ENCODE measurements at places on chromosomes 1 and 21. TPM values are rescaled to one million over a fixed set of nuclear protein-coding genes. Genes with fewer than 3 reads are reported as not detected.

Gene TLCD4
- total RNA-seq: not detected

Gene LAX1
- not detected for total RNA-seq

Gene HIVEP3
- 1.7 TPM for total RNA-seq

Gene ACOT7
- 20.0 TPM for total RNA-seq

Gene CD1B
- total RNA-seq: not detected

Gene HCRTR1
- not detected for total RNA-seq

Gene CA14
- not detected for total RNA-seq

Gene DEPDC1
- total RNA-seq: 9.9 TPM

Gene SH2D5
- total RNA-seq: 1.4 TPM

Gene ALX3
- not detected for total RNA-seq

Gene CYP4B1
- total RNA-seq: not detected

Gene RXRG
- total RNA-seq: not detected

DNA sequence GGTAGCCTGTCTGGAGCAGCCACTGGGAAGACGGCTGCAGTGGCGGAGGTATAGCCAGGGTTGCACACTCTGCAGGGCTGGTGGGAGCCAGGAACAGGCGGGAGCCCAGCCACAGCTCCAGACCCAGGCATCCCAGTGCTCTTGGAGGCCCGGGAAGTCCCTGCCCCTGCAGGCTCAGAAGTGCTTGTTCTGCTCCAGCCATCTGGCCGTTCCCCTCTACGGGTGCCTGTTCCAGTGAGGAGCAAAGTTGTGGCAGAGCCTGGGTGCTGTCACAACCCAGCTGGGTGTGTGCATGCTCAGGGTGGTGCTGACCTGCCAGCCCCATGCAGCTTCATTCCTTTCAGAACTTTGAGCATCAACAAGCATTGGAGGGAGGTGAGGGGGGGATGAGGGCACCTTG is 31.7 kb upstream of the BACE2 start:
- no peak overlapping the region for H3K27ac ChIP-seq
- no peak for DNase-seq
- H3K4me1 ChIP-seq: peaks cover 12% of the 10 kb centered on the region
- 0 out of 2 replicates have a peak, but pooled peaks cover 6% of the 10 kb centered on the region for H3K27me3 ChIP-seq
- no peak overlapping the region for H3K4me3 ChIP-seq

- H3K27me3 ChIP-seq: no peaks in the 10 kb centered on the region
- no peak overlapping the region for H3K4me3 ChIP-seq
- DNase-seq: peak; percentile 1
- H3K27ac ChIP-seq: no peak overlapping the region
Measured at GRCh38 chr1:225156254-225156653, 226.8 kb downstream of the DNAH14 start.

DNA sequence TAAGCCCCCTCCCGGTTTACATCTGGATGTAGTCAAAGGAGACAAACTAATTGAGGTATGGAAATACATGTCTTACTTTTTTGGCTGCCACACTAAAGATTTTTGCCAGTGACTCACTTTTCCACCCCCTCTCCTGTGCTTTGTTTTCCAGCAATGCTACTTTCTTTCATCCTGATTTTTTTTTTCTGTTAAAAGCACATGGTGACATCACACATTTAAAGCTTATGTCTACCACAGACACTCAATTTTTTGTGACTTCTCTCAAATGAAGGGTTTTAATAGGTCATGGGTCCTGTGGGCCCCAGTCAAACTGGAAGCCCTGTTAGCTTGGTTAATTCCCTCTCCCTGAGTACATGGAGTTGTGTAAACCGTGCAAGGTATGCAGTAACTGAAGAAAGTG is 2.2 kb downstream of the PPP1R8 start:
- no peaks in the 10 kb centered on the region for H3K27me3 ChIP-seq
- H3K36me3 ChIP-seq: peaks cover 18% of the 10 kb centered on the region
- H3K4me3 ChIP-seq: peak overlapping the region; percentile 82

- no peaks in the 10 kb centered on the region for H3K36me3 ChIP-seq
- no peaks in the 10 kb centered on the region for H3K27me3 ChIP-seq
Measured at GRCh38 chr21:28991861-28992525, 684 bp downstream of the LTN1 start.

DNA sequence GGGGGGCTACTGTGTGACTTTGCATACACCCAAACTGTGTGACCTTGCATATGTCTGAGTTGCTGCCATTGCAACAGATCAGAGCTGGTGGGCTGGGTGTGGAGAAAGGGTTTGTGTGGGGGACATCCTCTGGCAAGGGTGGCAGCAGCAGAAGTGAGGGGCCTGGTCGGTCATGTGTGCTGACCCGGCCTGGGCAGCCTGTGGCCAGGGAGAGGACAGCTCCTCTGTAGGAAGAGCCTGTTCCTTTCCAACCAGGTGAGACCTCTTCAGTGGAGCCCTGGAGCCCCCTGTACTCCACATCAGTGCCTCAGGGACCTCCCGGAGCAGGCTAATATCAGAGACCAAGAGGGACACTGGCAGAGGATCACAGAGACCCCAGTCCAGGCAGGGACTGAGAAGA is 8.3 kb downstream of the PCSK9 start:
- H3K27me3 ChIP-seq: peaks cover 4% of the 10 kb centered on the region
- H3K36me3 ChIP-seq: no peaks in the 10 kb centered on the region
- no peak for DNase-seq
- no peaks in the 10 kb centered on the region for H3K4me1 ChIP-seq
- H3K27ac ChIP-seq: no peak overlapping the region

- DNase-seq: peak; percentile 85
- H3K4me1 ChIP-seq: peaks cover 24% of the 10 kb centered on the region
- H3K27ac ChIP-seq: peak overlapping the region; percentile 55
- peaks cover 4% of the 10 kb centered on the region for H3K36me3 ChIP-seq
- no peaks in the 10 kb centered on the region for H3K27me3 ChIP-seq
Measured at GRCh38 chr21:46188226-46189212, 4.3 kb upstream of the SPATC1L start.

GRCh38 chr1:32464716-32465577 is at the start of gene ZBTB8B:
Gene ZBTB8B, plus strand, starts transcription at chr1:32465072. Its CDS starts 5,553 bp downstream, at chr1:32470625.
- H3K36me3 ChIP-seq: no peaks in the 10 kb centered on the region
- H3K27me3 ChIP-seq: peaks cover 42% of the 10 kb centered on the region
- H3K27ac ChIP-seq: no peak within 1 kb of the TSS
- DNase-seq: no peak
- 0 out of 2 replicates have a peak, but pooled peaks cover 4% of the 10 kb centered on the region for H3K4me1 ChIP-seq

DNA sequence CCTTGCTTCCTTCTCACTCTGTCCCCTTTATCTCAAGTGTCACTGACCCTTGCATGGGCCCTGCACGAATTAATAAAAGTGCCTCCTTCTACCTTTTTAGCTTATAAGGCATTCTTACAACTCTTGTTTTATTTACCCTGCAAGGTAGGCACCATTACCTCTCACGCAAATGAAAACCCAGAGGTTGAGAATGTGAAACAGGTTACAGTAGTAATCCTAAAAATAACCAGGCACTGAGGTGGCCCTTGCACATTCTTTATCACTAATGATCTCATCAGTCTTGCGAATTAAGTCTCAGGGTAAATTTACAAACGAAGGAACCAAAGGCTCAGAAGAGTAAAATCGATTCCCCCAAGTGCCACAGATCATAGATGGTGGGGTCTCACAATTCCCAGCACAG is 3.7 kb downstream of the GLIS1 start:
- no peak overlapping the region for H3K4me3 ChIP-seq
- DNase-seq: no peak
- H3K27me3 ChIP-seq: no peaks in the 10 kb centered on the region
- H3K4me1 ChIP-seq: peaks cover 32% of the 10 kb centered on the region

- no peak within 1 kb of the TSS for H3K27ac ChIP-seq
- H3K36me3 ChIP-seq: no peaks in the 10 kb centered on the region
- no peak for DNase-seq
- H3K4me1 ChIP-seq: no peaks in the 10 kb centered on the region
- H3K27me3 ChIP-seq: no peaks in the 10 kb centered on the region
- no peak within 1 kb of the TSS for H3K4me3 ChIP-seq
Measured at GRCh38 chr1:178496410-178497135, at the start of gene CLEC20A. Gene CLEC20A, minus strand, starts transcription at chr1:178496964. Its CDS starts 25 bp downstream, at chr1:178496939.

DNA sequence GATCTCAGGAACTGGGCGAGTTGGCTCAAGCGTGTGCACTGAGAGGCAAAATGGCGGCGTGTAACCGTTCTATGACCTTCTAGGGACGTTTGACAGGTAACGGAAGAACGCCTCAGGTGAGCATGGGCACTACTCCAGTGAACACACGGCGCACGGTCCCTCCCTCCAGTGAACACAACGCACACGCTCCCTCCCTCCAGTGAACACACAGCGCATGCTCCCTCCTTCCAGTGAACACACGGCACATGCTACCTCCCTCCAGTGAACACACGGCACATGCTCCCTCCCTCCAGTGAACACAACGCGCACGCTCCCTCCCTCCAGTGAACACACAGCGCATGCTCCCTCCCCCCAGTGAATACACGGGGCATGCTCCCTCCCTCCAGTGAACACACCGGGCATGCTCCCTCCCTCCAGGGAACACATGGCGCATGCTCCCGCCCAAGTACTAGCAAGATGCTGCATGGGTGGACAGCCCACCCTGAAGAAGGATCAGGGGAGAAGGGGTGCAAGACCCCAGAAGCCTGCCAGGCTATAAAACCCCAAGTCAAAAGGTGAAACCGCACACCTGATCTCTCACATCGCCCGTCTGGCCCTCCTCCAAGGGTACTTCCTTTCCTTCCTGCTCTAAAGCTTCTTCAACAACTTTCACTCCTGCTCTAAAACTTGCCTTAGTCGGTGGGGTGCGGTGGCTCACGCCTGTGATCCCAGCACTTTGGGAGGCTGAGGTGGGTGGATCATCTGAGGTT is 3.5 kb downstream of the C1orf159 start:
- DNase-seq: no peak
- H3K36me3 ChIP-seq: no peaks in the 10 kb centered on the region
- no peak overlapping the region for H3K27ac ChIP-seq
- H3K4me1 ChIP-seq: no peaks in the 10 kb centered on the region
- H3K27me3 ChIP-seq: no peaks in the 10 kb centered on the region

GRCh38 chr1:67771152-67771551 is 62.1 kb downstream of the GNG12 start:
- DNase-seq: peak; percentile 88
- H3K36me3 ChIP-seq: peaks cover 18% of the 10 kb centered on the region
- peak overlapping the region; percentile 44 for H3K27ac ChIP-seq
- no peaks in the 10 kb centered on the region for H3K27me3 ChIP-seq
- no peak overlapping the region for H3K4me3 ChIP-seq

- peak overlapping the region; percentile 75 for H3K27ac ChIP-seq
- H3K36me3 ChIP-seq: no peaks in the 10 kb centered on the region
- peaks cover 81% of the 10 kb centered on the region for H3K4me1 ChIP-seq
- no peak overlapping the region for H3K4me3 ChIP-seq
Measured at GRCh38 chr1:66490816-66491215, 43.1 kb upstream of the SGIP1 start.

- H3K4me1 ChIP-seq: no peaks in the 10 kb centered on the region
- H3K4me3 ChIP-seq: no peak overlapping the region
- DNase-seq: no peak
- no peak overlapping the region for H3K27ac ChIP-seq
- no peaks in the 10 kb centered on the region for H3K27me3 ChIP-seq
Measured at GRCh38 chr21:39938086-39938625, 70.9 kb downstream of the PCP4 start.

- H3K36me3 ChIP-seq: no peaks in the 10 kb centered on the region
- H3K4me3 ChIP-seq: no peak overlapping the region
- DNase-seq: no peak
- H3K27me3 ChIP-seq: no peaks in the 10 kb centered on the region
- H3K4me1 ChIP-seq: peaks cover 54% of the 10 kb centered on the region
- H3K27ac ChIP-seq: no peak overlapping the region
Measured at GRCh38 chr1:64038119-64038518, 165.3 kb upstream of the UBE2U start.

DNA sequence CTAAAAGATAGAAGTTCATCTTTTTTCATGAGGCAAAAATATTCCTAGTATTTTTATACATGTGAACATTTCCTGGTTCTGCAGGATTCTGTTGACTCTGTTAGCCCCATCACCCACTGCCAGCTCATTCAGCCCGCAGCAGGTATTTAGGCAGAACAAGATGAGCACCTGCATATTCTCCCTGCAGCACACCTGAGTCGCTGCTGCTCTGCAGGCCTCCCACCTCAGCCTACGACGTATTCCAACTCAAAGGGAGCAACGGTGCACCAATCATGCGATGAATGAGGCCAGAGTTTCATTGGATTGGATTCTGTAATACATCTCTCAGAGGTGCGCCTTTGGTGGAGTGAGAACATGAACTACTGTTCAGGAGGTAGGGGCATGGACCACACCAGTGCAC is 87.6 kb downstream of the CNIH3 start:
- DNase-seq: no peak
- no peak overlapping the region for H3K4me3 ChIP-seq
- peaks cover 13% of the 10 kb centered on the region for H3K4me1 ChIP-seq
- no peak overlapping the region for H3K27ac ChIP-seq
- no peaks in the 10 kb centered on the region for H3K36me3 ChIP-seq

GRCh38 chr1:173903827-173904531 is 13.1 kb downstream of the SERPINC1 start:
- H3K4me1 ChIP-seq: no peaks in the 10 kb centered on the region
- H3K27ac ChIP-seq: no peak overlapping the region
- H3K36me3 ChIP-seq: no peaks in the 10 kb centered on the region
- no peak overlapping the region for H3K4me3 ChIP-seq
- H3K27me3 ChIP-seq: no peaks in the 10 kb centered on the region

GRCh38 chr21:28317177-28317950 is 675.3 kb downstream of the LTN1 start:
- H3K4me1 ChIP-seq: no peaks in the 10 kb centered on the region
- no peak overlapping the region for H3K4me3 ChIP-seq
- no peaks in the 10 kb centered on the region for H3K27me3 ChIP-seq
- no peak overlapping the region for H3K27ac ChIP-seq
- H3K36me3 ChIP-seq: no peaks in the 10 kb centered on the region

DNA sequence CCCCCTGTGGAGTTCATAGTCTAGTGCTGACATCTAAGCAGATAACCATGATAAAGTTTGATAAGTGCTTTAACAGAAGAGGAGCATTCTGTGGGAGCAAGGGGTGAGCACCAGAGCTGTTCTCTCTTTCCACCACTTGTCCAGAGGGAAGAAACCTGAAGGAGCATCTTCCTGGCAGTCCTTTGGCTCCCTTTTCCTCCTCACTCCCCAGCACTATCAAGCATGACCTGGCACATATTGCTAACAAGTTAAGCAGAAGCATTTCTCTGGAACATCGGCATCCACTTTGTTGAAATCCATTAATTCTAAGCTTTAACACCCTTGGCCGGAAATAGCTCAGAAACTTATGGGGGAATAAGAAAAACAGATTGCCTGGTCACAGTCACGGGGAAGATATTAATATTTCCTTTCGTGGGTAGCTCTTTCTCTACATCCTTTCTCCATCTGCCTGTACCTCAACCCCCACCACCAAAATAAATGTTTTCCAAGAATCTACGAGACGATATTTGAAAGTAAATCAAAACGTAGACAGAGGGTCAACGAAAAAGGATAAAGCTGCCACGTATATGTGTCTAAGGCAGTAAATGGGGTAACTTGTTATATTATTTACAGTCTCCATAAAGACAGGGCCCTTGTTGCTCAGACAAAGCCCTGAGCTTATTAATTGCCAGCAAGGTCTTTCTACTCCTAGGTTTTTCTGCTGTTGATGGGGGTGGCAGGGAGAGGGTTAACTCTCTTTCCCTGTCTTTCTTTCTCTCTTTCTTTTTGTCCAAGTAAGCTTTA is 351.4 kb downstream of the NUF2 start:
- no peaks in the 10 kb centered on the region for H3K36me3 ChIP-seq
- peaks cover 11% of the 10 kb centered on the region for H3K4me1 ChIP-seq
- H3K4me3 ChIP-seq: no peak overlapping the region
- no peak for DNase-seq

- H3K4me3 ChIP-seq: no peak overlapping the region
- no peak overlapping the region for H3K27ac ChIP-seq
- H3K4me1 ChIP-seq: no peaks in the 10 kb centered on the region
- no peaks in the 10 kb centered on the region for H3K36me3 ChIP-seq
Measured at GRCh38 chr1:216095400-216095799, 327.8 kb downstream of the USH2A start.

All from GM23248 (cell line).